Activated CD4-positive, CD25-positive, alpha-beta regulatory T cell treated with anti-CD3 and anti-CD28 coated beads, Interleukin-2, amount 50 U/mL, for 16 hours (primary cell): ENCODE measurements at places on chromosomes 4 and X.

- no peak for DNase-seq
These were observed 22.1 kb downstream of the LUZP4 start for GRCh38 chrX:115311601-115312001.

- no peak for DNase-seq
These were observed 32.5 kb downstream of the MAOA start for GRCh38 chrX:43688586-43688985.

- DNase-seq: no peak
These were observed 278.2 kb upstream of the GATB start for GRCh38 chr4:152039023-152039481.

DNA sequence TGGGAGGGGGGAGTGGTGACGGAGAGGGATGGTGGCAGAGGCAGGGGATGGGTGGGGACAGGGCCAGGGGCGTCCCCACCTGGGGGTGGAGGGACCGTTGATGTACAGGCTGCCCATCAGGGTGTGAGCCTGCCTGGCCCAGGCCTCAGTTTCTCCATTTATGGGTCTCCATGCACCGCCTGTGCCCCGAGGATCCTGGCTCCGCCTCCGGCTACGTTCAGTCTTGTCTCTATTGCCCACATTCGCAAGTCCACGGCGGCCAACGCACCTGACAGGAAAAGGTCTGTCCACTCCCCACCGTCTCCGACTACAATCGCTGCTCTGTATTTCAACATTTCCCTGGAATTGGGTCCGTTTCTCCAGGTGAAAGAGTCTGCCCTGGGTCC is 96.3 kb upstream of the NKX1-1 start:
- no peak for DNase-seq

DNA sequence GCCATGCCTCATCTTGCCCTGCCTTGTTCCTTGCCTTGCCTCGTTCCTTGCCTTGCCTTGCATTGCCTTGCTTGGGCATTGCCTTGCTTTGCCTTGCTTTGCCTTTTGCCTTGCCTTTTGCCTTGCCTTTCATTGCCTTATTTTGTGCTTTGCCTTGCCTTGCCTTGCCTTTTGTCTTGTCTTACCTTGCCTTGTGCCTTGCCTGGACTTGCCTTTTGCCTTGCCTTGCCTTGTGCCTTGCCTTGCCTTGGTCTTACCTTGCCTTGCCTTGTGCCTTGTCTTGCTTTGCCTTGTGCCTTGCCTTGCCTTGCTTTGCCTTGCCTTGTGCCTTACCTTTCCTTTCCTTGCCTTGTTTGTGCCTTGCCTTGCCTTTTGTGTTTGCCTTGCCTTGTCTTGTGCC is 88.2 kb downstream of the TAB3 start:
- DNase-seq: no peak

DNA sequence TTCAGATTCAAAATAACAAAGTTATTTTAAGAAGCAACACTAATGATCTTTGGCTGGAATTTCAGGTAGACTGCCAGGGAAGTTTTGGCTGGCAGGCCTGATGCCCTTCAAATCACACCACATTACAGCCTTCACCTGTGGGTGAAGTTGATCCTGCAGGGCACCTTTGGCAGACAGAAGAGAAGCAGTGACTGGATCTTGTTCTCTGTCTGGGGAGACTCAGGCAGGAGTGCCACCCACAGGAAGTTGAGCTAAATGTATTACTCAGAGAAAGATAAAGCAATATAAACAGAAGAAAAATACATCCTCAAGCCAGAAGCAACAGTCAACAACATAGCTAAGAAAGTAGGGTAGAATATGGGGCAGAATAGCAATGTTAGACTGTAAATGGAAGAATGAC is 12.8 kb upstream of the CFAP299 start:
- DNase-seq: no peak

GRCh38 chr4:4670869-4671268 is 129.0 kb upstream of the STX18 start:
- DNase-seq: no peak

DNA sequence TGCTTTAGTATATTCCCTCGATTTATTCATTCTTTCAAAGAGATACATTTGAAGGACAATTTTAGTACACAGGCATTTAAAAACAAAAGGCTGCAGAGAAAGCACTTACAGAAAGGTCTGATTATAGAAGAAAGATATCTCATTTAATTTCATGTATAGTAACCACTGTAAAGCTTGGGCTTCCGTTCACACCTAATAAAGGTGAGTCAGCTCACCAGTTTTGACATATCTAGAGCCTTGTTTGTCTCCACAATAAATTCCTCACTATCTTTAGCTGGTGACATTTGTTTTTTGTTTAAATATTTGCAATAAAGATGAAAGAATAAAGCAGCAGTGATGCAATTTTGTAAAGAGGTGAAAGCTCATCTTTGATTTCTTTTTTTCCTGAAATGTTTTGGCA is 1.1 kb upstream of the EPHA5 start:
- DNase-seq: no peak

- no peak for DNase-seq
These were observed 184.8 kb downstream of the FBXW7 start for GRCh38 chr4:152351080-152351479.

- no peak for DNase-seq
These were observed 49.0 kb downstream of the AGA start for GRCh38 chr4:177393236-177393635.

DNA sequence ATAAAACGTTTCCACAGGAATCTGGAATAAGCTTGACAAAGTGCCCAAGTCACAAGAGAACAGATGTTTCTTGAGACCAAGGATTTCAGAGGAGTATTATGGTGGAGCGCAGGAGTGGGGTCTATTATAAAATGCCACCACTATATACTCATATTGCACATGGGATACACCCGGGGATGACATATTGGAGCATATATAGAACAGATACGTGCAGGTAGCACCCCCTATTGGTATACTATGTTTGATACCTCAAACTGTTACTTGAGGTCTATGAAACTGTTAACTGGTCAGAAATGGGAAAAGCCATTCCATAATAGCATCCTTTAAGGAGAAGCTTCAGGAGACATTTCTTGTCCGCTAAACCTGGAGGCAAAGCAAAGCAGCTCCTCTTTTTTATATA is 86.0 kb downstream of the PCYT1B start:
- DNase-seq: no peak

DNA sequence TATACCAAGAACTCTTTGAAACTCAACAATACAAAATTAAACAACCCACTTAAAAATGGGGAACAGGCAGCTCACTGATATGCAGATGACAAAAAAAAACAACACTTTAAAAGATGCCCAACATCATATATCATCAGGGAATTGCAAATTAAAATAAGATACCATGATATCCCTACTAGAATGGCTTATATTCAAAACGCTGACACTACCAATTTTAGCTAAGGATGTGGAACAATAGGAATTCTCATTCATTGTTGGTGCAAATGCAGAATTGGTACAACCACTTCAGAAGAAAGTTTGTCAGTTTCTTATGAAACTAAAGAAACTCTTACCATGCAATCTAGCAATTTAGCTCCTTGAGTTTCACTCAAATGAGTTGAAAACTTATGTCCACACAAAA is 259.0 kb upstream of the HS3ST1 start:
- DNase-seq: no peak

DNA sequence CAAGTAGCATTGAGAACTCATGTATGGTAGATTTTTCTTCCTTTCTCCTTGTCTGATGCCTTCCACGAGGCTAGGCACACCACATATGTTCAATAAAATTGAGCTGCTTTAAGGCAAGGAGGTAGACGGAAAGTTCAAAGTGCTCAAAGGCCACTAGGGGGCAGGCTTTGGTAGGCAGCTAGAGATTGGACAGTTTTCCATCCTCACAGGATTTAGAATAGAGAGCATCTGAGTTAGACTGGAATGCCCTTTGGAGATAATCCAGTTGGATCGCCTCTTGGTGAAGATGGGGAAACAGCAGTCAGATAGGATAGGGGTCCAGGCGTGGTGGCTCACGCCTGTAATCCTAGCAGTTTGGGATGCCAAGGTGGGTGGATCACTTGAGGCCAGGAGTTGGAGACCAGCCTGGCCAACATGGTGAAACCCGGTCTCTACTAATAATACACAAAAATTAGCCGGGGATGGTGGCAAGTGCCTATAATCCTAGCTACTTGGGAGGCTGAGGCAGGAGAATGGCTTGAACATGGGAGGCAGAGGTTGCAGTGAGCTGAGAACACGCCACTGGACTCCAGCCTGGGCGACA is 30.4 kb downstream of the ELF4 start:
- no peak for DNase-seq

- DNase-seq: no peak
These were observed 44.6 kb downstream of the RAB33A start for GRCh38 chrX:130216320-130216719.

- DNase-seq: no peak
These were observed 87.5 kb upstream of the ZFP42 start for GRCh38 chr4:187908079-187908561.

DNA sequence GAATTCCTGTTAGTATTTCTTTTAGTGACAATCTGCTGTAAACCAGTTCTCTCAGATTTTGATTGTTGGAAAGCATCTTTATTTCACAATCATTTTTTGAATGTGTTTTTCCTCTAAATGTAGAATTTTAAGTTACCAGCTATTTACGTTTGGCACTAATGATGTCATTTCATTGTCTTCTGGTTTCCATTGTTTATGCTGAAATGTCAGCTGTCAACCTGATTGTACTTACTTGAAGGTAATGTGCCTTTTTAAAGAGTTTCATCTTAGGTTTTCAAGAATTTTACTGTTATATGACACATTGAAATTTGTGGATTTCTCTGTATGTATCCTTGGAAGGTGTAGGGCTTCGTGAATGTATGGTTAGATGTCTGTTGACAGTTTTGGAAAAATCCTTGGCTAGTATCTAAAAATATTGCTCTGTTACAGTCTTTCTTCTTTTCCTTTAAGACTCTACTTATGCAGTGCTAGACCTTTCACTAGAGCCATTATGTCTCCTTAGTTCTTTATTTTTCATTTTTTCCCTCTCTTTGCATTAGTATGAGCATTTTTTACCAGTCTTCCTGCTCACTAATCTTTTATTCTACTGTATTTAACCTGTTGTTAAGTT is 30.4 kb downstream of the SMAD1 start:
- no peak for DNase-seq

GRCh38 chr4:161183729-161184128 is 980.1 kb downstream of the FSTL5 start:
- no peak for DNase-seq

- no peak for DNase-seq
These were observed 34.4 kb downstream of the FRAS1 start for GRCh38 chr4:78091534-78091933.

GRCh38 chr4:141814499-141814898 is 178.1 kb downstream of the IL15 start:
- DNase-seq: no peak

DNA sequence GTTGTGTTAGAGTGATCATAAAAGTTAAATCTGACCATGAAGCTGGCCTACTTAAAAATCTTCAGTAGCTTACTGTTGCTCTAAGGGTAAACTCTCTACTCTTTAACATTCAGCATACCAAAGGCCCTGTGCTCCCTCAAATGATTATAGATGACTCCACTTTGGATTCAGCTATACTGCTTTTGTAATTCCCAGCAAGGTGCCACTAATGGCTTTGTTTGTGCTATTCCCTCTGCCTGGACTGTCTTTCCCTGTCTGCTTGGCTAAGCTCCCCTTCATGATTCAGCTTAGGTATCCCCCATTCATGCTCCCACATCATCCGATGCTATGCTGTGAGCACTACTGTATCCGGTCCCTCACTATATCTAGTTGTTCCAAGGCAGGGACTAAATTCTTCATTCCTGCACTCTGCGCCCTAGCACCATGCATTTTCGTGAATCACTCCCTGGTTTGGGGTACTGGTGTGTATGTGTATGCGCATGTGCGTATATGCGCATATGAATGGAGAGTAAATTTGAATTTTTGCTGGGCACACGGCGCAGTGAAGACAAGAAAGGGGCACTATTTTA is 453 bp upstream of the PBDC1 start:
- DNase-seq: no peak

GRCh38 chr4:153314915-153315314 is 29.6 kb upstream of the MND1 start:
- no peak for DNase-seq

DNA sequence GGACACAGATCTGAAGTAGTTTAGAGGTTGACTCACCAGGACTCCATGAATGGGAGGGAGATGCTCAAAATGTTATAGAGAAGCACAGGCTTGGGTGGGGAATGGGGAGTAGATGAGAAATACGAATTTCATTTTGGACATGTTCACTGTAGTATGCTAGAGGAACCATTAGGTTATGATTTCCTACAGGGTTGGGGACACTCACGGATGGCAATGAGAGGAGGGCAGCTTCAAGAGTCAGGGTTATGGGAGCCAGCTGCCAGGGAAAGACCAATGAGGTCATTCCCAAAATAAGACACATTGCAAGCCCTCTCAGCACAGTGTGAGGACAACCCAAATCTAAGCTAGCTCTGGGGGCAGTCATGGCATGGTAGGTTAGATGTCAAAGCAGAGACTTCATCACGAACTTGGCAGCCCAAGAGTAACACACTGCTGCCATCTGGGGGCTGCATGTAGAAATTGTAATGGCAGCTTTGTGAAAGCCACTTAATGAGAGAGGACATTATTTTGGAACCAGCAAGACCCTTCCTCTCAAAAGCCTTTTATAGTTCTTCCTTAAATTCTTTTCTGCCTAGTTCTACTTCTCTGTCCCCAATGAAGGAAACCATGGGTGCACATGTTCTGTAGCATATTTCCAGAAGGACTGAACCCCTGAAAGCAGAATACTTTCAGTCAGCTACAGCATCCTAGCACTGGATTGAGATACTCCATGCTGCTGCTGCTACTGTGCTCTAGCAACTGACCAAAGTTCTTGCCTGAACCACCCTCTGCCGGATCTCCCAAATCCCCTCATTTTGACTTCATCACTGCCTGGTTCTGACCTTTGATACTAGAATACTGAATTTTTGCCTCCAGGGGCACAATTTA is 16.2 kb upstream of the ZCCHC12 start:
- DNase-seq: no peak

DNA sequence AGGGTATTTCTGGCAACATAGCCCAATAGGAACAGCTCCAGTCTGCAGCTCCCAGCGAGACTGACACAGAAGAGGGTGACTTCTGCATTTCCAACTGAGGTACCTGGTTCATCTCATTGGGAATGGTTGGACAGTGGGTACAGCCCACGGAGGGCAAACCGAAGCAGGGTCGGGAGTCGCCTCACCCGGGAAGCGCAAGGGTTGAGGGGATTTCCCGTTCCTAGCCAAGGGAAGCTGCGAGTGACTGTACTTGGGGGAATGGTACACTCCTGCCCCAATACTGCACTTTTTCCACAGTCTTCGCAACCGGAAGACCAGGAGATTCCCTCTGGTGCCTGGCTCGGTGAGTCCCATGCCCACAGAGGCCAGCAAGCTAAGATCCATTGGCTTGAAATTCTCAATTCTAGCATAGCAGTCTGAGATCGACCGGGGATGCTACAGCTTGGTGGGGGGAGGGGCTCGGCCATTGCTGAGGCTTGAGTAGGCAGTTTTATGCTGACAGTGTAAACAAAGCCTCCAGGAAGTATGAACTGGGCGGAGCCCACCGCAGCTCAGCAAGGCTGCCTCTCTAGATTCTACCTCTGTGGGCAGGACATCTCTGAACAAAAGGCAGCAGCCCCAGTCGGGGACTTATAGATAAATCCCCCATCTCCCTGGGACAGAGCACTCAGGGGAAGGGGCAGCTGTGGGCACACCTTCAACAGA is 14.0 kb upstream of the ADAD1 start:
- no peak for DNase-seq

GRCh38 chr4:67035986-67036385 is 509.3 kb downstream of the CENPC start:
- no peak for DNase-seq
